COR-L47 (cell line): ENCODE measurements at places on chromosomes 13 and 19.
A peak's percentile ranks its signal among the peaks of the same experiment; 100 is the strongest.

DNA sequence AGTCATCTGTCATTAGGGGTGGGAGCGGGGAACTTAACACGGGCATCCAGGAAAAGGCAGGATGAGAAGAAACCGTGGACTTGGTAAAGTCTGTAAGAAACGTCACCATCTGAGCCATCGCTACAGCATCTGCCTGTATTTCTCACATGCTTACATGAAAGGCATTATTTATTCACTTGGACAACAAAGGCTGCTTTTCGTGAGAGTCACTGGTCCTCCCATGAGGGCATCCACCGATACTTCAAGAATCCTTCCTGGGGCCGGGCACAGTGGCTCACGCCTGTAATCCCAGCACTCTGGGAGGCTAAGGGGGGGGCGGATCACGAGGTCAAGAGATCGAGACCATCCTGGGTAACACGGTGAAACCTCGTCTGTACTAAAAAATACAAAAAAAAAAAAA, 16.1 kb downstream of the ZNF446 start:
- DNase-seq, result no peak

- DNase-seq, result no peak
Measured at GRCh38 chr13:90793261-90793820, 554.1 kb upstream of the MIR17HG start.

DNA sequence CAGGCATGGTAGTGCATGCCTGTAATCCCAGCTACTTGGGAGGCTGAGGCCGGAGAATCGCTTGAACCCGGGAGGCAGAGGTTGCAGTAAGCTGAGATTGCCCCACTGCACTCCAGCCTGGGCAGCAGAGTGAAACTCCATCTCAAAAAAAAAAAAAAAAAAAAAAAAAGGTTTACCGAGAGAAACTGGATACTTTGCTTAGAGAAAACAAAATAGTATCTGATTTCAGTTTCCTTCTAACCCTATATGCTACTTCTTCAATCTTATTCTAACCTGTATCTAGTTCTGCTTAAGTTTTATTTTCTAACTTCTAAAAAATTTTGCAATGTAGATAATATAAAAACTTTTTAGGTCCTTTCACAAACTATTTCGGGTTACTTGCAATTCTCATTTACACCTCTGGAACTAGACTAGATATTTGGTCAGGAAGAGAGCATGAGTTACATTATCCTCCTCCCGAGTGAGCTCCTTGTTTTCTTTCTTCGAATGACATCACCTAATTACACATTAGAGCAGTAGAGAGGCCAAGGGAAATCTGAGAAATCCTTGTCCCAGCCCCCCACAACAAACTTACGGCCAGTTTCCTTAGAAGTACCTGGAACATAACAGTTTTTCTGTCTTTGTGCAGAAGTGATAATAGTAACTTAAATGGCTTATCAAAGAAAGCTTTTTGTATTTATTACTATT, 128.9 kb downstream of the B3GLCT start:
- no peak for DNase-seq

DNA sequence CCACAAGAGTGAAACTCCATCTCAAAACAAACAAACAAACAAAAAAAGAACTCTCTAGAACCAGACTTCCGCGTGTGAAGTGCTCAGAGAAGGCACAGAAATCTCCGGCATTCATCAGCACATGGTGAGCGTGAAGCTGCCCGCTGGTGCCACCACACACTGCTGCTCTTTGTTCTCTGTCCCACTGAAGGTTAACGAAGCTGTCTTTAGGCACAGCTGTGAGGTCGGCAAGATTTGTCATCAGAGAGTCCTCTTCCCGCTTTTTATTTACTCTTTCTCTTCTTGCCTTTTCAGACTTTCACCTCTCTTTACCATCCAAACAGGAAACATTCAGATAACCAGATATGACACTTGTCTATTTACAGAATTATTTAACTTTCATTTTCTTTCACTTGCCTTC, 115.2 kb upstream of the ARGLU1 start:
- no peak for DNase-seq

- no peak for DNase-seq
Measured at GRCh38 chr13:97512732-97513131, 78.8 kb downstream of the RAP2A start.

DNA sequence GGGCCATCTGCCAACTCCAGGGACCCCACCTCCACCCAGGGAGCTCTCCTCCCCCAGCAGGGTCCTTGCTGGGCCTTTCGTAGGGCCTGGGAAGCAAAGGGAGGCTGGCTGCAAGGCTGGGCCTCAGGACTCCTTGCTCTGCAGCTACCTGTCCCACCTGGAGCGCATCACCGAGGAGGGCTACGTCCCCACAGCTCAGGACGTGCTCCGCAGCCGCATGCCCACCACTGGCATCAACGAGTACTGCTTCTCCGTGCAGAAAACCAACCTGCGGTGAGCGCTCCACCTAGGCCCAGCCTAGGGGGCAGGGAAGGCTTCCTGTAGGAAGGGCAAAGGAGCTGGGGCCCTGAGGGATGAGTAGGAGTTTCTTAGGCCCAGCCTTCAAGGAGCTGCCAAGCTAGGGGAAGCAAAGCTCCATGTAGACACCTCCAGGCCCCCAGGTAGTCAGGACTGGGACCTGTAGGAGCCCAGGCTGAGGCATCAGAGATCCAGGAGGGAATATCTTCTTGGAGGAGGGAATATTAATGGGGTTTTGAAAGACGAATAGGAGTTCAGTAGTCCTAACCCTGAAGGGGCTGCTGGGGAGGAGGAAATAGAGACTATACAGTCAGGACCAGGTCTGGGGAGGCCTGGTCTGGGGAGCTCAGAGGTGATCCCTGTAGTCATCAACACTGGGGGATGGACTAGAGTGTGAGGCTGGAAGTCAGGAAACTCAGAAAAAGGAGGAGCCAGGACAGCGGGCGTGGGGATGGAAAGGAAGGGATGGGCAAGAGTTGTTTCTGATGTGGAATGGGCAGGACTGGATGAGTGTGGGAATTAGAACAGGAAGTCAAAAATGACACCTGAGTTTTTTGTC, 16.0 kb downstream of the GNA15 start:
- no peak for DNase-seq

DNA sequence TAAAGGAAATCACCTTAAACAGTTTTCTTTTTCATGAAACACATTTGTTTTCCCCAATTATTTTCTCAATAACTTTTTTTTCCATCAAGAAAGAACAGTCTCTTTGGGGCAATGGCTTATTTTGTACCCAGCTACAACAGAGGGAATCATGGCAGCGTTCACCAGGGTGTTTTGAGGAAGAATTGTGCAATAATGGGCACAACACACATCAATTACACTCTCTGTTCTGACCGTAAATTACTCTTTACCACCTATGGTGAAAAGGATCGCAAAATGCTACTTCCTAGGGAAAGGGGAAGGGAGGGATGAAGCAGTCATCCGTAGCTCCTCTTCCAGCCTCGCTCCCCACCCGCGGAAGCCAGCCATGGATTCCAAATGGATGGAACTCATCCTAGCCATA, 38.6 kb downstream of the TMTC4 start:
- DNase-seq, result peak; percentile 75

- no peak for DNase-seq
Measured at GRCh38 chr13:107322228-107322627, 754.3 kb upstream of the ARGLU1 start.

DNA sequence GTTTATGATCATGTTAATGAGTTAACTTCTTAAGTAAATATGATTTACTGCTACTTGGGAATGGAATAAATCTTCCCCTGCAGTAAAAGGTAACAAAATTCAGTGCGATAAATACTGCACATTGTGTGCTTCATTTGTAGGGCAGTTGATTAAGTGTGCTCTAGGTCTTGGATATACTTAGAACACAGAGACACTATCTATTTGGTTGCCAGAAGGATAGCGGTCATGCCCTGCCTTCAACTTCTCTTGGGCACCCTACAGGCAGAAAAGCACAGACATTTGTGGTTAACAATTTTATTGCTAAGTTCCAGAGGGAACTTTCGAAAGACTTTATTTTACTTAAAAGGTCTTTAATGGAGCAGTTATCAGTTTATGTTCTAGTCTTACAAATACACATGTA, 605.8 kb downstream of the PCDH9 start:
- DNase-seq, result no peak

GRCh38 chr19:45607071-45608029, 5.3 kb upstream of the GPR4 start:
- peak; percentile 34 for DNase-seq

DNA sequence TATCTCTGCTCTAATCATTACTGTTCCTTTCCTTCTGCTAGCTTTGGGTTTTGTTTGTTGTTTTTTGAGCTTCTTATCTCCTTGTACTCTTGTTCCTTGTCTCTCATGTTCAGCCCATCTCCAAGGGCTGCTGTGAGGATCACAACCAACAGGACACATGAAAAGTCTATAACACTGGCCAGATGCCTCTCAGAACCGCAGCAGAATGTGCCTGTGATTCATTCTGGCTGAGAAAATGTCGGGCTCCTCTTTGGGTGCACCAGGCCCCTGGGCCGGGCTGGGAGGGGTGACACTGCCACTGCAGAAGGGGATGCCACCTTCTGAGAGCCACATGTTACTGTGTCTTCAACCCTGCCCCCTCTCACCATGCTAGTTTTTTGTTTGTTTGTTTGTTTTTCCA, 48.0 kb downstream of the GGACT start:
- DNase-seq, result no peak

GRCh38 chr19:535017-535835, 3.7 kb downstream of the CDC34 start:
- no peak for DNase-seq

DNA sequence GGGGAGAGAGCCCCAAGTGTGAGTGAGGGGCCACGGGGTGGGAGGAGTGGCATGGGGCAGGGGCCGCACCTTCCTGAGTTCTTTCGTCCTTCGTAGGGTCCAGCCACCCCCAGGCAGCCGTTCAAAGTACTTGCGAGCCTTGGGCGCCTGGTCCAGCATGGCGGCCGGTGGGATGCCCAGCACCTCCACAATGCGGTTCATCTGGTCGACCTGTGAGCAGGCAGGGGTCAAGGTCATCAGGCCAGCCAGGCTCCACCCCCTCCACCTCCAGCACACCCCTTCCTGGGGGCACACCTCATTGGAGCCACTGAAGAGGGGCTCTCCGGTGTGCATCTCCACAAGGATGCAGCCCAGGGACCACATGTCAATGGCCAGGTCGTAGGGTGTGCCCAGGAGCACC, 6.7 kb downstream of the DYRK1B start:
- DNase-seq, result no peak

DNA sequence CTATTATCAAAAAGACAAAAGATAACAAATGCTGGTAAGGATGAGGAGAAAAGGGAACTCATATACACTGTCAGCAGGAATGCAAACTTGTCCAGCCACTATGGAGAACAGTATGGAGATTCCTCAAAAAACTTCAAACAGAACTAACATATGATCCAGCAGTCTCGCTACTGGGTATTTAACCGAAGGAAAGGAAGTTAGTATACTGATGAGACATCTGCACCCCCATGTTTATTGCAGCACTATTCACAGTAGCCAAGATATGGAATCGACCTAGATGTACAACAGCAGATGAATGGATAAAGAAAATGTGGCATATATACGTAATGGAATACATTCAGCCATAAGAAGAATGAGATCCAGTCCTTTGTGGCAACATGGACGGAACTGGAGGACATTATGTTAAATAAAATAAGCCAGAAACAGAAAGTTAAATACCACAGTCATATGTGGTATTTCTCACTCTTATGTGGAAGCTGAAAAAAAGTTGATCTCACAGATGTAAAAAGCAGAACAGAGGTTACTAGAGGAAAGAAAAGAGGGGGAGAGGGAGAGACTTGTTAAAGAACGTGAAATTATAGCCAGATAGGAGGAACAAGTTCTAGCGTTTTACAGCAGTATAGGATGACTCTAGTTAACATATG, 83.2 kb downstream of the RUBCNL start:
- no peak for DNase-seq

DNA sequence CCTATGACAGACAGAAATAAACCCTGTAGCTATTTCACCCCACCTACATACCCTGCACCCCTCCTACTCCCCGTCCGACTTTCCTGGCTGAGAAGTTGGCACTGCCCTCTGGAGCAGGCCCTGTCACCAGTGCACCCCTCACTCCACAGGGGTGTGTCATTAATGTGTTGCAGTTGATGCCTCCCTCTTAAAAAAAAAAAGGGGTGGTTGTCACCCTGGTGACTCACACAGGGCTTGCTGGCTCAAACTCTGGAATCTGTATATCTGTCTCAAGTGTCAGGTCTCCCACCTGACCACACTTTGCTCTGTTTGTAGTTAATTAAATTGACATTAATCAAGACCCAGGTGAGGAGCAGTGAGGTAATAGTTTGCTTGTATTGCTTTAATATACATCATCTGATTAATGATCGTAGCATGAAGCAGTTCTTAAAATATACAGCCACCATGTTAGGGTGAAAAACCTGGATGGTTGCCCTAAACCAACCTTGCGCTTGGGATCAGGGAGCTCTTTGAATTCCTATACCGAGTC, 2.0 kb upstream of the GATAD2A start:
- DNase-seq, result no peak

DNA sequence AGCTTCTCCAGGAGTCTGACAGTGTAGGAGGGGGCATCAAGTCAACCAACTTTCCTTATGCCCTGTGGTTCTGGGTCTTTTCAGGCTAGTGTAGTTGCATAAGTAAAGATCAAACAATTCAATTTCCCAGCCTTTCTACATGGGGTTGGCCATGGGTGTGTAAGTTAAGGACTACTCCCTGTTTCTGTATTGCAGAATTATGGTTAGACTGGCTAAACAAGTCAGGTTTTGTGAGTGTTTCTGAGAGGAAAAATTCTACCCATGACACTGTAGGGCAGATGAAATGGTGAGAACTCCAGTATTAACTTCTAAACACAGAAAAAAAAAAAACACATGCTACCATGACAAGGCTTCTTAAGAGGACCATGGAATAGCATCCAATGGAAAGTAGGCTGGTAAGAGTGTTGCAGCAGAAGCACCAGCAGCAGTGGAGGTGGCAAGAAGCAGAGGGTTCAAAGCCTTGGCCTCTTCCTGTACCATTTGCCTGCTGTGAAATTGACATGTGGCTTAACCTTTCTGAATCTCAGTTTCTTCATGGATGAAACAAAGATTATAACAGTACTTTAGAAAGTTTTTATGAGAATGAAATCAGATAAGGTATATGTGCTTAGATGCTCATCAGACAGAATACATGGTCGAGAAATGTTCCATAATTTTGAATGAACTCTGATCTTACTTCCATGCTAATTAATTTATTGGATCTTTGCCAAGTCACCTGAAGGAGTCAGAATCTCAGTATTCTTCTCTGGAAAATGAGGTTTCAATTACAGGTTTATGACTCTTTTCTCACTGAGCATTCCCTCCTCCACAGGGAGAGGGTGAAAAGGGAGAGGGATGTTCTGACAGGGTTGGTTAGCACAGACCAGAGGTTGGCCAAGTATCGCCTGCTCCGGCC, 11.4 kb upstream of the SCEL start:
- no peak for DNase-seq

GRCh38 chr19:2015608-2015950, at the start of gene BTBD2:
Gene BTBD2, minus strand, starts transcription at chr19:2015714. Its CDS starts 11 bp downstream, at chr19:2015703.
- DNase-seq, result peak; percentile 34

DNA sequence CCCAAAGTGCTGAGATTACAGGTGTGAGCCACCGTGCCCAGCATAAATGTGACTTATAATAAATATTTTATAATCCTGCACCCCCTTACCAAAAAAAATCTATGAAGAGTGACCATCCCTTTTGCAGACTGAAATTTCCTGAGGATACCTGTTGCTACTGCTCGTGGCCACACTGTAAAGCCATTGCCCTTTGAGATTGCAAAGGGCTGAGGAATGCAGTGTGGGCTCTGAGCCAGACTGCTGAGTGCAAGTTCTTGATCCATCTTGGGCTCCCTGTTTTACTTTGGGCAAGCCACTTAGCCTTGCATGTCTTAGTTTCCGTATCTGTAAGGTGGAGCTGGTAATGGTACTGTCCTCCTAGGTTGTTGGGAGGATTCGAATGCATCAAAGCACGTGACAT, 23.4 kb downstream of the SIPA1L3 start:
- no peak for DNase-seq
